ENCODE measurements at places on chromosomes 12 and 14. TPM values are rescaled to one million over a fixed set of nuclear protein-coding genes. Genes with fewer than 3 reads are reported as not detected.

The PTHLH gene
- 0.40 TPM for total RNA-seq

The BEGAIN gene
- 1.0 TPM for total RNA-seq

The DAO gene
- total RNA-seq: not detected

The NYNRIN gene
- total RNA-seq: 2.4 TPM

The CCDC177 gene
- total RNA-seq: not detected

The MPHOSPH9 gene
- 39.4 TPM for total RNA-seq

Measured in renal cortical epithelial cell (primary cell).